ENCODE measurements at places on chromosomes 2 and 18. TPM values are rescaled to one million over a fixed set of nuclear protein-coding genes. Genes with fewer than 3 reads are reported as not detected.

DNA sequence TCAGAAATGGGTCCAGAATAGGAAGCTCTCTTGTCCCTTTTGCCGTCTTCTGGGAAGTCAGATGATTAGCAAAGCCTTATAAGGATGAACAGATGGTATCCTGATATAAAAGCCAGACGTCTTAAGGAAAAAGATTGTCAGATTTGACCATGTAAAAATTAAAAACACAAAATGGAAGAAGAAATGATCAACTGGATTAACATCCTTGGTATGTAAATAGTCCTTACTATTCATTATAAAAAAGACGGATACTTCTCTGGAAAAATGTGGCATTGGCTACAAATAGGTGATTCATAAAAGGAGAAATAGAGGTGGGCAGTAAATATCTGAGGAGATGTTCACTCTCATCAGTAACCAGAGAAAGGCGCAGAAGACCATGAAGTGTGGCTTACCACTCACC, 33.7 kb upstream of the SCLY start:
- no peak for DNase-seq

DNA sequence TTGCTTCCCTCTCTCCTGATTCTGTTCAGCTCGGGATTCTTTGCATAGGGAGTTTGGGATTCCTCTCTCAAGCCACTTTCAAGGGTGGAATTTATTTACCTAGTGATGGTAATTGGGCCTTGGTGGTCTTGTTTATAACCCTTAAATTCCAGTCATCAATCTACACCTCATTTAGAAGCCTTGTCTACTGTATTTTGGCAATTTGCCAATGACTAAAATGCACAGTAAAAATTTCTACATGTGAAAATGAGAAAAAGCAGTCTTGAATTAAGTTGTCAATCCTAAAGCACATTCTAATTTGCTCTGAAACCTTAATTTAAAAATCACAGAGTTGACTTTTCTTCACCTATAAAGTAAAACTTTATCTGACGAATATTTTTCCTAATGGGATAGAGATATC, 749.2 kb upstream of the CRIM1 start:
- no peak for DNase-seq

DNA sequence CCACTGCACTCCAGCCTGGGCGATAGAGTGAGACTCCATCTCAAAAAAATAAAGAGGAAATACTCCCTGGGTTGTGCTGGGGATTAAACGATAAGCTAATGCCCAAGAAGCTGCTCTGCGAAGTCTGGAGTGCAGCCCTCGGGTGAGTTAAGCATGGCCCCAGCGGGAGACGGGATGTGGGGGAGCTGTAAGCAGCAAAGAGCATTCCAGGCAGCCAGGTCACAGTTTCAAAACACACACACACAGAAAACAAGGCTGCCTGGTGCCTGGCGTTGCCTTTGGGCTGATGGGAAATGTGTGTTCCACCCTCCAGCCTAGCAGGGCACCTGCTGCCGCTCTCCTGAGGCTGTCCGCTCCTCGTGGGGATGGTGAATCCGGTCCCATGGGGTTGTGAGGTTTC, 24.1 kb downstream of the ODC1 start:
- no peak for DNase-seq

GRCh38 chr18:44198612-44199284, 481.9 kb upstream of the SETBP1 start:
- DNase-seq = no peak

- no peak for DNase-seq
These were observed 688.9 kb upstream of the ID2 start for GRCh38 chr2:7992612-7993602.

- DNase-seq = no peak
These were observed 29.0 kb downstream of the CFAP210 start for GRCh38 chr2:169664978-169665930.

DNA sequence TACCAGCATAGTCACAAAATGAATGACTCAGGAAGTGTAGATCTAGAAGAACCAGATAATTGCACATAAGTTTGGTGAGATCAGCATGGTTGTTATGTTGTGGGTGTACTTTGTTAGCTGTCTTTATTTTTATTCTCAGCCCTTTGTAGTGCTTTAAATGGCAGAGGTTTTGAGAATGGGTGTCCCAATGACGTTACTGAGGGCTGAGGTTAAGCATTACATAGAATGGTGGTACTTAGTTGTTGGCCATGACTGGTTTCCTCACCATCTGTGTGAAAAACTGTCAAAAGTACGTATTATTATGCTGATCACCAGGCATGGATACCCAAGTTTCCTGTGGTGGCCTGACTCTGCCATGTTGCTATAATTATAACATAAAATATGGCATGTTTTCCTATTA, 165.8 kb downstream of the UBE2E3 start:
- DNase-seq = no peak

- DNase-seq = peak; percentile 52
These were observed 21.8 kb upstream of the GLS start for GRCh38 chr2:190858817-190859216.

DNA sequence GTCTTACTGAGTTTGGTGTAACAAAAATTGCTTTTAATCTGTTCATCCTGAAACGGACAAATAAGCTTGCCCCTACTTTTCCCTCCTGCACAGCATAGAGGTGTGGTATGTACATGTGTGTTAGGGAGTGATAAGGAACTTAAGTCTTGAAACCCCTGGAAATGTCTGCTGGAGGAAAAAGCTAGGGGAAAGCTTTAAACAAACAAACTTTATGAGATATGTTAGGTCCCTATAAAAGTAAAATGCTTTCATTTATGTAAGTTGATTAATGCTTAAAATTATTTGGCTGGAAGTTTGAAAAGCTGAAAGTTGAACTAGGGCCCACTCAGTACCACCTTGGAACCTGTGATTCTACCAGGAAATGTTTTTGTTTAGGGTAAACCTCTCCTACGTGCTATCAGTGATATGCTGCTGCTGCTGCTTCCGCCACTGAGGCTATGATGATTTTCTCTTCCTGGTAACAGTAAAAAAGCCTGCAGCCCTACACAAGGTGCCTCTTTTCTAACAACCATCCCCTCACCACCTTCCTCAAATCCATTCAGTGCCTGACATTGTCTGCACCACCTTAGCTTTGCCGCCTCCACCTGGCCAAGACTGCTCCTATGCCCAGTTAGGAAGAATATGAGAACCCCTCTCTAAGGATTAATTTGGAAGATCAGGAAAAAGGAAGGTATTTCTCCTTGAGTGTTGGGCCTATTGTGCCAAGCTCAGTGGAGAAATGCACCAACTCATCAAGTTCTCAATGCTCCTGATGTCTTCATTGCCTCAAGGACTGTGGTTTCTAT, 2.5 kb upstream of the YES1 start:
- no peak for DNase-seq

- no peak for DNase-seq
These were observed 500.4 kb downstream of the PARD3B start for GRCh38 chr2:205045706-205046105.

DNA sequence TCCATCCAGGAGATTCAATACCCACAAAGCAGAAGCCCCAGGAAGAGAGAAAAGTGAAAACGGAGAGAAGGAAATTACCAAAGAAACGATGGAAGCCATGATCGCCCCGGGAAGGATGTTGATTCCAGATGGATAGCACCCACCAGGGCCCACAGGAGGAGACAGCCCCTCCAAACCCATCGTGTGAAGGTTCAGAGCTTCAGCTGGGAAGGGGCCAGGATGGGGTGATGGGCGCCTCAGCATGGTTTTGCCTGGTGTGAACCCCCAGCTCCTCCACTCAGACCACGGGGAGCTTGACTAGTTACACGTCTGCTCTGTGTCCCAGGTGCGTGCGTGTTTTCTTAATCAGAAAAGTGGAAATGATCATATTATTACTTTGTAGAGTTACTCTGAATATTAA, 264.5 kb downstream of the EIPR1 start:
- DNase-seq = no peak

- DNase-seq = peak; percentile 82
These were observed 147.7 kb downstream of the KLHL29 start for GRCh38 chr2:23532391-23533337.

Gene KCNG2
- 0.83 TPM for polyA plus RNA-seq

DNA sequence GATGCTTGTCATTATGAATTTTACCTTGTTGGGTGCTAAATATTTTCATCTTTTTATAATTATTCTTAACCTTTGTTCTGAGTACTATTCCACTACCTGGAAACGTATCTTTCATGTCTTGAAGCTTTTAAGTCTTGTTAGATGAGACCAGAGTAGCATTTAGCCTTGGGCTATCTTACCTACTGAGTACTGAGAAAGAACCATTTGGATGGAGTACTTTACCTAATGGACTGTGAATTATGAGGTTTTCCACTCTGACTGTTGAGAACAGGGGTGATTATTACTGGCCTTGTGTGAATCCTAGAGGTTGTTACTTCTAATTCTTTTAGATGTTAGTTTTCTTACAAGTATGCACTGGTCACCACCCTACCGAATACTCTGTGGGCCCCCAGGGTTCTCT, 63.5 kb downstream of the CCDC102B start:
- DNase-seq = no peak

GRCh38 chr2:57515366-57515765, 531.2 kb upstream of the VRK2 start:
- no peak for DNase-seq

DNA sequence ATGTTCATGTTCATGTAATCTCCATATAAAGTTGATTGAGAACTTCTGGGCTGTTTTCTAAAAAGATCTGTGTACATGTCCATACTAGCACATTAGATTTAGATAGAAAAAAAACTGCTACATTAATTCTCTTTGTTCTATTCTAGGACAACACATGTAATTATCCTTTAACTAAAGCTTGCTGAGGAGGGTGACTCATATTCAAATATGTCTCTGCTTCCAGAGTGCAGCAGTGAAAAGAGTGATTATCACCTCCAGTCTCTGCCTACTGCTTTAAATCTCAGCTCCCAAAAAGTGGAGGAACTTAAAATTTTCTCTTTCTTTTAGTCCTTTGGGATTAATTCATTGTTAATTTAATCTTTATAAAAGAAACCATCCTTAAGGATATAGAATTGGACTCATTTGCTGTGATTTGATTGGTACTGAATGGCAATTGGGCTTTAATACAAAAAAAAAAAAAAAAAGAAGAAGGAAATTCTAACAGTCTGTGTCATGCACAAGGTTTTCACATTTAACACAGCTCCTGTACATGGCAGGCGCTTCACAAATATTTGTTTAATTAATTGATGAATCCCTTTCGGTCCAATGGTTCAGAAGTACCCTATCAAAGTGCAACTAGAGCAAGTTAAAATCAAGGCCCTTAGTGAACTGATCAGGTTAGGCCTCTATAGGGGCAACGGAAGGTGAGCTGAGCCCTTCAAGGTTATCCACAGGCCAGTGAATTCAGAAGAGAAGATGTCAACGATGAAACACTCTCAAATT, 214.0 kb upstream of the KCNJ3 start:
- DNase-seq = no peak

- no peak for DNase-seq
These were observed 67.8 kb downstream of the PSMG2 start for GRCh38 chr18:12770469-12771219.

- peak; percentile 75 for DNase-seq
These were observed 63.3 kb downstream of the RAB31 start for GRCh38 chr18:9771261-9771976.

- DNase-seq = no peak
These were observed 40.9 kb downstream of the GATA6 start for GRCh38 chr18:22210311-22210754.

DNA sequence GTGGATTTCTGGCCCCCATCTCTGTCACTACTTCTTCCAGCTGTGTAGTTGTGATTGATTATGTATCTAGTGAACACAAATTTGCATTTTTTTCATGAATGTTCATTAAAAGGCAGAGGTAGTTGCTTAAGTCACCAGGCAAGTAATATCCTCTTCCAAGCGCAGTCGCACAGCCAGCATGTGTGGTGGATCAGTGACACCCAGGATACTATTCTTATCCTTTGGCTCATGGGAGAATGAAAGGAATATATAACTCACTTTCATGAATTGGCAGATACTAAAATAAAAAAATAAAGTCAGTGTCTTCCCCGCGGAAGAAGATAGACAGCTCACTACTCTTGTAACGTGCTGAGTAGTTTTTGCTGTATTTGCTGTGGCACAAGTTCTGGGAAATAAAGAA, 387.8 kb downstream of the CDH7 start:
- DNase-seq = peak; percentile 14

Gene DNPEP
- 48.5 TPM for polyA plus RNA-seq

- DNase-seq = no peak
These were observed 162.7 kb downstream of the MYO3B start for GRCh38 chr2:170340693-170341068.

- no peak for DNase-seq
These were observed 65.7 kb downstream of the RRM2 start for GRCh38 chr2:10188211-10188610.

DNA sequence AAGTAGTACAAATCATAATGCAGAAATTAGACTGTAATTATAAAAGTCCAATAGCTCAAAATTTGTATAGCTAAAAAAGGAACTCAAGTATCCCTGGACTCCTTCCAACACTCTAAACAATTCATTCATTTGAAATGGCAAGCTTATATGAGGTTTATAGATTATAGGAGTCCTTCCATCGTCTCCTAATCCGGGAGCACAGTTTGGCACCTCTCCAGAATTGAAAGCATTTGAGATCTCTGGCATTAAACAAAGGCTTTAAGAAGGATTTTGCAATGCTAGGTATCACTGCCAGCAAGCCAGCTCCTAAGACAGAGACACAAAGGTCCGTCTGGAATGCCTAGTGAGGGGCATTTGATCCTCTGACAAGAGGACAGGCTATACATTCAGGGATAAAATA, 90.9 kb downstream of the ACVR1 start:
- DNase-seq = peak; percentile 46

Gene NCK2
- 86.5 TPM for polyA plus RNA-seq

Gene SERPINB11
- not detected for polyA plus RNA-seq

Gene ELOA2
- polyA plus RNA-seq = not detected

Gene CCDC102B
- 9.3 TPM for polyA plus RNA-seq

DNA sequence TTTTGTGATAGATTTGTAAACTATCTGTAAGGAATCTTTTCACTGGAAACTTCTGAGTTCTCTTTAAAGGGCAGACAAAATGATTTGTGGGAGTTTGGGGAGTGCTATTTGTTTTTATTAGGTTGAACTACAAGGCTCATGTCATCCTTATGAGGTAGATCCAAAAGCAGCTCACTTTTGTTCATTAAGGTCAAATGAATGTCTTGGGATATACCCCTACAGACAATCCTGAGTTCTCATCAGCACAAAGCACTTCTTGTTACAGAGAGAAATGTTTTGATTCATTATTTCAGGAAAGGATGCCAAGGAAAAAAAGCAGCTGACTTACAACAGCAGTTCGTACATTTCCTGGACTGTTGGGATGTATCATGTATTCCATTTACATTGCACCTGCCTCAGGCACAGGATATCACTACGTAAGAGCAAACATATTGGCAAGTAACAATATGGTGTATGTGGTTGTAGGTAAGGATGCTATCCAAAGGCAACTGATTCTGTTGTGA, 68.9 kb downstream of the DCC start:
- DNase-seq = no peak

Gene ZCCHC2
- 6.0 TPM for polyA plus RNA-seq

DNA sequence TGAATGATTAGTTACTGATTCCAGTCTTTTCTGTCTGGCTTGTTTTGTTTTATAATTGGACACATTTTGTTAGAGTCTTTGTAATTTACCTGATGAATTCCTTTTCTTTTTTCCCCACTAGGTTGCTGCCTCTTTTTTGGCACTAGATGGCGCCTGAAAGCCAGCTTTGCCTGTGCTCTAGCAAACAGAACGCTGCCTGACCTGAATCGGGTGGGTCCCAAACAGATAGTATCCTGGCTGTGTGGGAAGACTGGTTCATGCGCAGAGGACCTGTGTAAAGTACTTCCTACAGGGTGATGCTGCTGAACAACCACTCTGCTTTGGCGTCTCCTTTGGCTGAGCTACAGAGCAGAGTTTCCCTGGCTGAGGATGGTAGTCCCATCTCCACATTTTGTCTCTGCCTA, 288.2 kb downstream of the IKZF2 start:
- no peak for DNase-seq

- peak; percentile 89 for DNase-seq
These were observed 76.8 kb downstream of the MAPRE2 start for GRCh38 chr18:35117951-35118411.
